ENCODE measurements at places on chromosomes 7 and 10. TPM values are rescaled to one million over a fixed set of nuclear protein-coding genes. Genes with fewer than 3 reads are reported as not detected.

Gene FANK1
- 2.2 TPM for total RNA-seq

Gene PSMA2
- total RNA-seq = 197 TPM

Gene HOXA9
- total RNA-seq = 0.41 TPM

Gene UTF1
- not detected for total RNA-seq

Gene NPFFR1
- not detected for total RNA-seq

Gene PAPOLB
- not detected for total RNA-seq

Gene CPN1
- 0.26 TPM for total RNA-seq
